ENCODE measurements at places on chromosomes 2 and 18. TPM values are rescaled to one million over a fixed set of nuclear protein-coding genes. Genes with fewer than 3 reads are reported as not detected.

- no peak overlapping the region for H3K4me3 ChIP-seq
- H3K27ac ChIP-seq, result no peak overlapping the region
- no peaks in the 10 kb centered on the region for H3K36me3 ChIP-seq
- peaks cover 4% of the 10 kb centered on the region for H3K4me1 ChIP-seq
- no peaks in the 10 kb centered on the region for H3K27me3 ChIP-seq
These were observed 400.7 kb downstream of the HRH4 start for GRCh38 chr18:24860978-24861680.

CD226 gene
- 57.2 TPM for total RNA-seq

- DNase-seq, result no peak
- H3K27me3 ChIP-seq, result no peaks in the 10 kb centered on the region
- no peak overlapping the region for H3K4me3 ChIP-seq
- no peak overlapping the region for H3K27ac ChIP-seq
- H3K36me3 ChIP-seq, result peaks cover 25% of the 10 kb centered on the region
These were observed 271.5 kb downstream of the HDAC4 start for GRCh38 chr2:239129147-239129920.

DNA sequence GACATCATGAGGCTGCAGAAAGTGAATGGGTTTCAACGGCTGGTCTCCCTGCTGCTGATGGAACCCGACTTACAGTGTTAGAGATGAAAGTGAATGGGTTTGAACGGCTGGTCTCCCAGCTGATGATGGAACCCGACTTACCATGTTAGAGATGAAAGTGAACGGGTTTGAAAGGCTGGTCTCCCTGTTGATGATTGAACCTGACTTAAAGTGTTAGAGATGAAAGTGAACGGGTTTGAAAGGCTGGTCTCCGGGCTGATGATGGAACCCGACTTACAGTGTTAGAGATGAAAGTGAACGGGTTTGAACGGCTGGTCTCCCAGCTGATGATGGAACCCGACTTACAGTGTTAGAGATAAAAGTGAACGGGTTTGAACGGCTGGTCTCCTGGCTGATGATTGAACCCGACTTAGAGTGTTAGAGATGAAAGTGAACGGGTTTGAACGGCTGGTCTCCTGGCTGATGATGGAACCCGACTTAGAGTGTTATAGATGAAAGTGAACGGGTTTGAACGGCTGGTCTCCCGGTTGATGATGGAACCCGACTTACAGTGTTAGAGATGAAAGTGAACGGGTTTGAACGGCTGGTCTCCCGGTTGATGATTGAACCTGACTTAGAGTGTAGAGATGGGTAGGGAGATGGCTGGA is 76.1 kb upstream of the ALKAL2 start:
- H3K27me3 ChIP-seq, result peaks cover 10% of the 10 kb centered on the region
- H3K4me3 ChIP-seq, result no peak overlapping the region
- H3K36me3 ChIP-seq, result no peaks in the 10 kb centered on the region
- no peak for DNase-seq

ANKRD53 gene
- total RNA-seq, result 0.21 TPM

- no peak overlapping the region for H3K4me3 ChIP-seq
- H3K27ac ChIP-seq, result no peak overlapping the region
- no peak for DNase-seq
- H3K27me3 ChIP-seq, result no peaks in the 10 kb centered on the region
- H3K4me1 ChIP-seq, result peaks cover 10% of the 10 kb centered on the region
These were observed 114.6 kb downstream of the LPIN1 start for GRCh38 chr2:11861044-11861443.

GRCh38 chr2:33395655-33396249 is 80.7 kb upstream of the RASGRP3 start:
- peak; percentile 33 for DNase-seq
- H3K36me3 ChIP-seq, result no peaks in the 10 kb centered on the region
- H3K4me1 ChIP-seq, result no peaks in the 10 kb centered on the region
- H3K27ac ChIP-seq, result no peak overlapping the region
- H3K27me3 ChIP-seq, result peaks cover 4% of the 10 kb centered on the region

GRCh38 chr2:715038-715437 is 37.8 kb upstream of the TMEM18 start:
- no peaks in the 10 kb centered on the region for H3K36me3 ChIP-seq
- no peak for DNase-seq
- peaks cover 49% of the 10 kb centered on the region for H3K27me3 ChIP-seq
- no peak overlapping the region for H3K4me3 ChIP-seq
- peaks cover 2% of the 10 kb centered on the region for H3K4me1 ChIP-seq

Data from activated naive CD8-positive, alpha-beta T cell treated with anti-CD3 and anti-CD28 coated beads for 36 hours (primary cell).